ENCODE measurements at places on chromosomes 5 and 9. TPM values are rescaled to one million over a fixed set of nuclear protein-coding genes. Genes with fewer than 3 reads are reported as not detected.

The HEMGN gene
- total RNA-seq: 2.3 TPM

The INSL4 gene
- not detected for total RNA-seq

The BTNL8 gene
- not detected for total RNA-seq

The PDLIM7 gene
- 41.0 TPM for total RNA-seq

The LAMC3 gene
- total RNA-seq: 9.2 TPM

The ETF1 gene
- 89.2 TPM for total RNA-seq

Measured in naive thymus-derived CD4-positive, alpha-beta T cell (primary cell).